ENCODE measurements at places on chromosomes 16 and 17.

- peak; percentile 33 for DNase-seq
Observed at GRCh38 chr17:38912221-38912813, 13.1 kb upstream of the LASP1NB start.

DNA sequence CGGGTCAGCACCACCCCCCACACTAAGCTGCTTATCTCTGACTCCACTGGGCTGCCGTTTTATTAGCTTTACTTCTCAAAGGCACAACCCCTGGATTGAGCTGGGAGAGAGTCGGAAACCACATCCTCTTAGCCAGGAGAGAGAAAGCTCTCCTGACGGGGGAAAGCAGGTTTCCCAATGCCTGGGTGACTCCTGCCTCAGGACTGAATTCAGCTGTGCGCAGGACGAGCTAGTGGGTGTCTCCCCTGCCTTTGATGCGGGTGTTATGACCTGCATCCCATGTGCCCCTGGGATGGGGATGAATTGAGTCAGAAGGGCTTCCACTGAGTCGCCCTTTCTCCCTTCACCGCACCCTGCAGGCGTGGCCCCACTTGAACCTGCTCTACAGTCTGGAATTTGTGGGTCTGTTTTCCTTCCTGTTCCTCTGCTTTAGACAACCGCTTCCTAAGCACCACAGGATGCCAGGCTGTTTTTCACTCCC, 819.2 kb upstream of the EEF2KMT start:
- DNase-seq, result no peak

GRCh38 chr16:49465661-49466528, 92.3 kb downstream of the C16orf78 start:
- DNase-seq, result no peak

DNA sequence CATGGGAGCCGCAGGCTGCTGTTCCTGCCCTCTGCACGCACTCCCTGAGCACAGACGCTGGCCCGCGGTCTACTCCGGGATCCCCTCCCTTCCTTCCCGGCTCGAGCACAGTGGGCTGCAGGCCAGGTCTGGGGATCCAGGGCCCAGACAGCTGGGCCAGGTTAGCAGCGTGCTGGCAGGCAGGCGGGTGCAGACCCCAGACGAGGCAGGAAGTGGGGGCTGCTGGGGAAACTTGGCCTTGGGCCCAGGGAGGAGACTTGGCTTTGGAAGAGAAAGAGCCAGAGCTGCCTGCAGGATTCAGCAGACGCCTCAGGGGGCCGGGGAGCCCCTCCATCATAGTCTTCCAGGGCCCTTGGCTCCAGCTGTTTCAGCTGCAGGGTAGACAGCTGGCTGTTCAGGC, 30.2 kb upstream of the ABCC3 start:
- no peak for DNase-seq

GRCh38 chr17:82531431-82531881, 11.9 kb downstream of the FOXK2 start:
- DNase-seq, result no peak

- DNase-seq, result no peak
Observed at GRCh38 chr17:31431852-31432658, 40.6 kb downstream of the RAB11FIP4 start.

DNA sequence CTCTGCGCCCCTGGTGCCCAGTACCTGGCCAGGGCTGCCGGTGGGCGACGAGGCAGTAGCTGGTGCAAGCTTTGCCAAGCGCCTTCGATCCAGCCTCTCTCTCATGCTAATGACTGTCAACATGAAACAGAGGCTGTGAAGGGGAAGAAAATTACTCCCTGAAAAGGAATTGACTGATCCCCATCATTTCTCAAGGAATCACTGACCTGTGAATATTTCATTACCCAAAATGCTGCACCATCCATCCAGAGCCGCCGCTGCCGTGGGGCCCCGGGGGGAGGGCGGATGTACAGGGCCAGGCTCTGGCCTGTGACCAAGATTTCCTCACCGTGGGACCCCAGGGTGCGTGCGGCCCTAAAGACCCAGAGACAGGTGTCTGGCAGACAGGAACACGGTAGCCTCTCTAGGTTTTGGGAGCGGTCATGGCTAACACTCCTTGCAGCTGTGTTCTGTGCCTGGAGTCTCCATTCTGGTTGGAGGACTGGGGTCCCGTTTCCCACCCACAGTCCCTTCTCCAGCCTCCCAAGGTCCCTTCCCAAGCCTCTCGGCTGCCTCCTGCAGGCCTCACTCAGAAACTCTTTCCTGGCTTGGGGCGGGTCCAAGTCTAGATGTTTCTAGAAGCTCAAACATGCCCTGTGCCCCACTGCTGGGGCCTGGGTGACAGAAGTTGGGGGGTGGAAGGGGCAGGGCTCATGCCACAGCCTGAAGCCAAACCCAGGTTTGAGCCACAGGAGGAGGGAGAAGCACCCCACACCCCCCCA, 73.3 kb downstream of the ENGASE start:
- DNase-seq, result no peak

- no peak for DNase-seq
Observed at GRCh38 chr16:46850619-46851555, 19.9 kb upstream of the C16orf87 start.

DNA sequence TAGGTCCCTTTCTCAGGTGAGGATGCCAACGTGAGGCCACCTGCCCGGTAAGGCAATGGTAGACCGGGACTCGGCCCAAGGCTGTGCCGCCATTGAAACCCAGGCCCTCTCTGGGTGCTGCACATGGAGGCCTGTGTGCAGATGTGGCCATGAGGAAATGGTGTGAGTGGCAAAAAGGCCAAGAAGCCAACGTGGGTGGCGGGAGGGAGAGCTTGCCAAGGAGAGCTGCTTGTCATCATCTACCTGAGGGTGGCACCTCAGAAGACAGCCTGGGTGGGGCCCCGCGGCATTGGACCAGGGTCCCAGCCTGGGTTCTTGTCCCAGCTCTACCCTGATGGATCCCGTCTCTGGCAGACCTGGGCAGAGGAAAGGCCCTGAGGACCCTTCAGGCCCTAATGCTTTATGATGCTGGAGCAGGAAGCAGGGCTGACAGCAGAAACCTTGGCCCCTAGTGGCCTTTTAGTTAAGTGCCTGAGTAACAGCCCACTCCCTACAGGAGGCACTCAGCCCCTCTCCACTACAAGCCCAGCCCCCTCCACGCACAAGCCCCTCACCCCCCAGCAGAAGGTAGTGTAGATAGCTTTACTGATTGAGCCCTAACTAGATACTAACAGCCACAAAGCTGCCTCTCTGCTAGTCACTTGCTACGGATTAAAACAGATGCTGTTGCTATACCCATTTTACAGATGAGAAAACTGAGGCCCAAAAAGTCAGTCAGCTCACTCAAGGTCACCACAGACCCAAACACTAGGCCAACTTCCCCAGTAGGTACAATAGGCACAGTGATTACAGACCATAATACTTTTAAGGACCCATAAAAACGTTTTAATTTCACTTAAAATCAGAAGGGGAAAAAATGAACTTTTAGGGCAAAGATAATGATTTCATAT, 26.2 kb upstream of the KIFC3 start:
- no peak for DNase-seq

DNA sequence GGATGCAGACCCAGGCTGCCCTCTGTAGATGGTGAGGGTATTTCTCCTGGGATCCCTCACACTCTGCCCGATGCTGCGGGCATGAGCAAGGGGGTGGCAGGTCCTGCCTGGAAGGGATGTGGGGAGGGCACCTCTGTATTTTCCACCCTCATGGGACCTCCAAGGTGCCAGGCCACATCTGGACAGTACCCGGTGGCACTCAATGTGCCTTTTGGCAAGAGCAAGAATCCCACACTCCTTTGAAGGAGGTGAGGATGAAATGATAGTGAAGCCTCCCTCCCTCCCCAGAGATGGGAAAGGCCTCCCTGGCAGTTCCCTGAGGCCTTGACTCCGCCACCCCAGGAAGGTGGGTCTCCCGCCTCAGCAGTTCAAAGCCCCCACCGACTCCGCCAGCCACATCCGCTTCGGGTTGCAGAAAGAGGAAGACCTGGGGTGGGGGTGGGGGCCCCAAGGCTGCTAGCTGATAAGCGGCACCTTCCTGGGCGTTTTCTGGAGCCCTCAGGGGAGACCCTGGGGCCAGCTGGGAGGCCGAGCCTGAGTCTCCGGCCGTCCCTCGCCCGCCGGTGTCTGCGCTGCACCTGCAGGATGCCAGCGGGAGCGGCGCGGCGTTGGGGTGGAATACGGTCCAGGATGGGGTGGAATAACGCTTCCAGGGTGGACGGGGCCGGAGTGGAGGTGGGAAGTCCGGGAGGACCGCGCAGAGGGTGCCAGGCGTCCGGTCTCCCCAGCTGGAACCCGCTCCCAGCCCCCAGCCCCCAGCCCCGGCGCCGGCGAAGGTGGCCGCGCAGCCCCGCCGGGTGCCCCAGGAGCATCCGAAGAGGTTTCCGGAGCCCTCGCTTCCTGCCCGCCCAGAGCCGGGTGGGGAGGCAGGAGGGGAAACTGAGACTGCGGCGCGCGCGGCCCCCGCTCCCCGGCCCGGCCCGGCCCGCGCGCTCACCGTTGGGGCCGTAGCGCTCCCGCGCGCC, 718 bp downstream of the ATP2A3 start:
- DNase-seq, result no peak

DNA sequence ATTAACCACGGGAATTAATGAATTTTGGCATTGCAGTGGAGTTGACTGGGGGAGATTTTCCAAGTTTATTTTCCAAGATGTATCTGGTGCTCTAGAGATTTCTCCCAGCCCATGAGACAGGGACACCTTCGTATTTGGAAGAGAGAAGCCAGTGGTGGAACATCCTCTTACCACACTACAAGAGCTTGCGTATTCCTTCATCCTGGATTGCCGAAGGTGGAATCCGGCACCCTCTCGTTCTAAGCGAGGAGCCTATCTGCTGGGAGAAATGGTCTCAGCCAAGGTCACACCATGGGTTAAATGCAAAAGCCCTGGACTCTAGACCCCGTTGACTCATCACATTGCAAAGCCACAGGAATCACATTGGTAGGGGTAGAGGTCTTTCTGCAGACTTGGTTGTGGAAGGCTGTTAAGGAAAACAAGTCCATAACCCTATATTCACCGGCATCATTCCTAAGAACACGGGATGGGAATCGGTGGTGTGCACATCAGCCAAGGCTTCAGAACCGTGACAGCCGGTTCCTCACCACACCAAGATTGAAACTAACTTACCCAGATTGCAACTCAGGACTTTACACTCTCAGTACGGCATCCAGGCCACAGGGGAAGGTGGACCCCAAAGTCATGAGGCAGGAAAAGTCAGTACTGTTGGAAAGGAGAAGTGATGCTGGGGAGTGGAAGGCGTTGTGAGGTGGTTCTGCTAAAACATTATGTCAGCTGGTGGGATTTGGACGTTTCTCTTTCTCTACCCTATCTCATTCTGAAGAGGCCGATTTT, 259.8 kb downstream of the CPPED1 start:
- DNase-seq, result no peak

GRCh38 chr17:44990994-44991393, 22.9 kb upstream of the C1QL1 start:
- DNase-seq, result no peak

DNA sequence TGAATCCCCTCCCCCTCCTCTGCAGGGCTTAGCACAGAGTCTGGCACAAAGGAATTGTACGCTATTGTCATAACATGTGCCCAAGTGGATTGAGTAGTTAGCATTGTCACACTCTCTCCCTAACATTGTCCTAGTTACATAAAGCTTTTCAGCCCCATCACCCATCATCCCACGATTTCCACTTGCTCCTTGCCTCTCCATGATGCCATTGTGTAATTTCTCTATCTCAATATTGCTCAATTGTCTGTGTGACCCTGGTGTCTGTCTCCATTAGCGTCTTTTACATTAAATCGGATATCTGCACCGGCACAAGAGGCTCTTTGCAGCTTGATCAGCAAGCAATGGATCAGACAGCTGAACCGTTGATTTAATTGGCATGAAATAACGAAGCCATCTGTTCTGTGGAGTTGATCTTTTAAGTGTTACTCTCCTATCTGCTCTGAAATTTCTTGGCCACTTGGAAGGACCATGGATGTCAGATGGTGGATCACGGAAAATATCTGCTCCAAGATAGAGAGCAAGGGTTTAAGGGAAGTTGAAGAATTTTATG, 77.0 kb upstream of the HS3ST4 start:
- no peak for DNase-seq

GRCh38 chr17:56771975-56772374, 61.7 kb downstream of the C17orf67 start:
- DNase-seq, result no peak

DNA sequence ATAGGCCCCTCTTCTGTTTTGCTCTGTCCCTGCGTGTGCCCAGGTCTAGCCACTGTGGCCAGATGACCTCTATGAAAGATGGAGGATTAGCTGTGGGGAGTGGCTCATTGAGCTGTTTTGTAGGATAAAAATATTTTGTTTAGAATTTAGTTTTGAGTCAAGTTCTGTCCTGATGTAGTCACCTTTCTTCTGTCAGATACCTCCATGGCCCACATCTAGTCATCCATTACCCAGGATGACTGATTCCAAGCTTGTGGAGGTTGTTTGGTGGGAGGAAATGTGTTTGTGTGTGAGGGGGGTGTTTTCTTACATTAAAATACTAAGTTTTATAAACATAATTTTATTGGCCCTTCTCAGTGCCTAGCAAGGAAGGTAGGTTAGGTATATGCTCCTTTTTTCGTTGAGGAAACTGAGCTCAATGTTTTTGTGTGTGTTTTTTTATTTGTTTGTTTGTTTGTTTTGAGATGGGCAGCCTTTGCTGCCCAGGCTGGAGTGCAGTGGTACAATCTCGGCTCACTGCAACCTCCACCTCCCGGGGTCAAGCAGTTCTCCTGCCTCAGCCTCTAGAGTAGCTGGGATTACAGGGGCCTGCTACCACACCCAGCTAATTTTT, 16.3 kb downstream of the SNX11 start:
- no peak for DNase-seq

DNA sequence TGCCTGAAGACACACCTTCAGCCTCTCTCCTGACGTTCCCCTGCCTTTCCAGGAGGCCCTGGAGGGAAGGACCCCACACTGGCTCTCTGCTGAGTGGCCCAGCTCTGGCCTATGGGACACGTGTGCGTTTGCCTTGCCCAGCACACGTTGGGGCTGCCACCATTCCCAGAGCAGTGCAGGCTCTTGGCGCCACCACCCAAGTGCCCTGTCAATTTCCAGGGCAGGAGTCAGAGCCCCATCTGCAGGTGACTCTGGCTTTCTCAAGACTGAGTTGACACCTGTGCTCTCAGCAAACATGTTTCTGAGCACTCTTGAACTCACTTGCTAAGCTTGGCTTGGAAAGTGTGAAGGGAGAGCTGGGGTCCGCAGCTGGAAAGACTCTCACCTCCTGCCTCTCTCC, 4.7 kb upstream of the IRF8 start:
- DNase-seq, result peak; percentile 4

- DNase-seq, result no peak
Observed at GRCh38 chr16:55647798-55648197, 8.0 kb upstream of the SLC6A2 start.
